ENCODE measurements at places on chromosomes 12 and 14.

DNA sequence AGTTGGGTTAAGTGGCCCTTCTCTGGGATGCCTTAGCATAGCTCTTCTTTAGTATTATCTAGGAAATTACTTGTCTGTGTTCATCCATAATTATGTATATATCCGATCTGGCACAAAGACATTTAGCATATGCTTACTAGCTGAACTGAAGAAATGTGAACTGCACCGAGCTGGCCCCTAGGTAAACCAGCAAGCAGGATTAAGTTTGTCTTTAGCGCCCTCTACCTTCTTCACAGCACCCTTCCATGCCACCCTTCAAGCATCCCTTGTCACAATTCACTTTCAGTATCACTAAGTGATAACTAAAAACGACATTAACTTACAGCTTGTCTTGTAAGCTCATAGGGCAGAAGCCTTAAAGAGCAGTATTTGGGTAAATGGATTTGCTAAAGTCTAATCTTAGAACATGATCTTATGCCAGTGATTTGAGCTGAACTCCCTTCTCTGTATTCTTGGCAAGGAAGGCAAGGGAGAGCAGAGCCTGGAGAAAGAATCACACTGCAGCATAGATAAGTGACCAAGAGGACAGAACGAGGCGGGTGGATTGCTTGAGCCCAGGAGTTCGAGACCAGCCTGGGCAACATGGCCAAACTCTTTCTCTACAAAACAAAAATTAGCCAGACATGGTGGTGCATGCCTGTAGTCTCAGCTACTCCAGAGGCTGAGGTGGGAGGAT, 2.6 kb upstream of the HAL start:
- peak; percentile 10 for DNase-seq

DNA sequence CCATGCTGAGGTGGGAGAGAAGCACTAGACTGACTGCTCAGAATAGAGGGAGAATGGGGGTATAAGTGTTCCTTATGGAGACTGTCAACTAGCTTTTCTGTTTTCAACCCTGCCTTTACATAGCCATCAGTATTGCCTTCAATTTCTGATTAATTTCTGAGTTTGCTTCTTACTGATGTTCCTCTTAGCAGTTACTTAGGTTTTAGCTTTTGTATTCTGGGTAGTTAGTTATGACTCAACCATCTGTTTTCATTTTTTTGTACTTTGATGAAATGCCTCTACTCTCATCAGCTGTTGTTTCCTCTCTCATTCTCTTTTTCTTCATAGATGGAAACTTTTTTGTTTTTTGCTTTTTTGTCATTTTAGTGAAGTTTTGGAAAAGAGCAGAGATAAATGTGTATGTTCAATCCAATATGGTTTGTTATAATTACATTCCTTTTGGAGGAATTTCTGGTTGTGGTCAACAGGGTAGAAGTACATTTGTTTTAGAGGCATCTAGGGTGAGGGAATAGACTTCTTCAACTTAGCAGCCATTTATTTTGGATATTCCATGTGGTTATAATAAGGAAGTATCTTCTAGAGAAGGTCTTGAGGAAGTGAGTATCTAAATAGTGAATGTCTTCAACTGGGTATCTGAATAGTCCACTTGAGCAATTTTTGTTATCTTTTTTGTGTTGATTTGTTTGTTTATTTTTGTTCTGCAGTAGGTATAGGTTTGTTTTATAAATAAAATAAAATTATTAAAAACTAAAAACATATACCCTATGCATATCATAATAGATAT, 29.6 kb downstream of the PMCH start:
- no peak for DNase-seq

GRCh38 chr14:31360919-31361662, 59.3 kb downstream of the HEATR5A start:
- DNase-seq, result no peak

- DNase-seq, result no peak
These were observed 173.7 kb downstream of the RBM19 start for GRCh38 chr12:113792450-113792849.

DNA sequence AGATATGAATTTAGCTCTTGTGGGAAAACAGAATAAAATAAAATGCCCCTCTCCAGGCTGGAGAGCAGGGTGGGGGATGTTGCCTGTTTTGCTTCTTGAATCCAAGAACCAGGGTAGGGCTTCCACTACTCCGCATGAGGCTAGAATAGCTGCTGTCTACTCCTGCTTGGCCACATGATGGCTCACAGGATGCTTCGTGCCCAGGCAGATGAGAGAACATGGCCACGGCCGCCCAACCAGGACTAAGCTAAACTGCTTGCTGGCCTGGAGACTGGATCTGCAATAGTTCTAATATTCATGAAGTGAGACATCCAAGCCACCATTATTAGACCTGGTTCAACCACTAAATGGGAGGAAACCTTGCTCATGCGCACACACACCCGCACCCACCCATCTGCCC, 122.2 kb upstream of the METAP2 start:
- no peak for DNase-seq

- DNase-seq, result no peak
These were observed 1.2 kb upstream of the COX14 start for GRCh38 chr12:50110762-50111351.

DNA sequence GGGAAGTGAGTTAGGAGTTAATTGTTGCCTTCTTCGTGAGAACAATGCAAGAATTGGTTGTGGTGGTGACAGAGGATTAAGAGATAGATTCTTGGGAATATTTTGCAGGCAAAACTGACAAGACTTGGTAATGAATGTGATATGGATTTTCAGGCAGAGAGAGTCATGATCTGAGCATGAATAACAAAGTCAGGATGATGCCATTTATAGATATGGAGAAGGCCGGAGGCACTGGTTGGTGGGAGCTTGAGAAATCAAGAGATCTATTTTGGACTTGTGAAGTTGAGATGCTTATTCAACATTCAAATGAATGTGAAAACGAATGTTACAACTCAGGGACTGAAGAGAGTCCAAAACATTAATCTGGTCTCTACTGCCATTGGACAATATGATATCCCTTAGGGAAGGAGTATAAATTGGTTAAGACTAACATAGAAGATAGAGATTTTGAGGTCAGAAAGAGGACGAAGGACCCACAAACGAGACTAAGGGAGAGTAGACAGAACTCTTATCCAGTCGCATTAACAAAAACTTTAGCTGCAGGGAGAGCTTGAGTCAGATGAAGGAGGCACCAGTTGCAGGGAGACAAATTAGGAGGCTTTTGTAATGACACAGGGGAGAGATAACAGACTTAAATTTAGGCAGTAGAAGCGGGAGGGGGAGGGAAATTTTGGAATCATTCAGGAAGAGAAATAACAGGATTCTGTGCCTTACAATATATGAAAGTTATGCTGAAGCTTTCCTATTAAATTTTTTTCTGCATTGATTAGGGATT, 1090.6 kb downstream of the GALC start:
- DNase-seq, result no peak

- DNase-seq, result no peak
These were observed 63.4 kb upstream of the KITLG start for GRCh38 chr12:88643685-88644084.

DNA sequence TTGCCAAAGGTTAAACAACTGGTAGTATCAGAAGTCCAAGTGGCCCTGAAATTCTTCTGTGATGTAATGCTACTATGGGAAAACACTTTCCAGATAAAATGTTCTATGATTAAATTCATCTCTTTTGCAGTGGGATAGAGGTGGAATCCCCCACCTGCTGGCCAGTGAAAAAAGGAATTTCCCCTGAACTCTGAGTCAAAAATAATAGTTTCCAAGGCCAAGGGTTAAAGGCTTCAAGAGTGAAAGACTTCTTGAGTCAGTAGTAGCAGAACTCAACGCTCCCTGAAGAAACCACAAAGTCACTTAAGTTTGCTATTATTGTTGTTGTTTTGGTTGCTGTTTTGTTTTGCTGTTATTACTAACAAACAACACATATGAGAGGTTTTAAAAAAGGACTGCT, 330.8 kb downstream of the SOX5 start:
- no peak for DNase-seq

- no peak for DNase-seq
These were observed 1.7 kb upstream of the EIF5 start for GRCh38 chr14:103332143-103332919.

DNA sequence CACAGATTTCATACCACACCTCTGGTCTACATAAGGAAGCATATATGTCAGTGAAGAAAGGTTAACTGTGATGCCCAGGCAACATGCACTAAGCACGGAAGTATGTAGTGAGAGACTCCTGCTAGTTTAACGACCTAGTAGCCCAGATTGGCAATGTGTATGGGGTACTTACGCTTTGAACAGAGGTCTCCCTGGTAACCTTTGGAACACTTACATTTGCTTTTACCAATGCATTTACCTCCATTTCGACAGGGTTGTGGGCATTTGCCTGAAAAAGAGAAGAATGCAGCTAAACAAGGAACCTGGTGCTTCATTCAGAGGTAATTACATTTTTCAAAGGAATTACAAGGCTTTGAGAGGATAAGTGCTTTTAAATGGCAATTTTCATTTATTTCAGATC, 65.2 kb downstream of the WIF1 start:
- DNase-seq, result no peak

- DNase-seq, result no peak
These were observed 17.5 kb upstream of the ATF1 start for GRCh38 chr12:50746431-50746830.

DNA sequence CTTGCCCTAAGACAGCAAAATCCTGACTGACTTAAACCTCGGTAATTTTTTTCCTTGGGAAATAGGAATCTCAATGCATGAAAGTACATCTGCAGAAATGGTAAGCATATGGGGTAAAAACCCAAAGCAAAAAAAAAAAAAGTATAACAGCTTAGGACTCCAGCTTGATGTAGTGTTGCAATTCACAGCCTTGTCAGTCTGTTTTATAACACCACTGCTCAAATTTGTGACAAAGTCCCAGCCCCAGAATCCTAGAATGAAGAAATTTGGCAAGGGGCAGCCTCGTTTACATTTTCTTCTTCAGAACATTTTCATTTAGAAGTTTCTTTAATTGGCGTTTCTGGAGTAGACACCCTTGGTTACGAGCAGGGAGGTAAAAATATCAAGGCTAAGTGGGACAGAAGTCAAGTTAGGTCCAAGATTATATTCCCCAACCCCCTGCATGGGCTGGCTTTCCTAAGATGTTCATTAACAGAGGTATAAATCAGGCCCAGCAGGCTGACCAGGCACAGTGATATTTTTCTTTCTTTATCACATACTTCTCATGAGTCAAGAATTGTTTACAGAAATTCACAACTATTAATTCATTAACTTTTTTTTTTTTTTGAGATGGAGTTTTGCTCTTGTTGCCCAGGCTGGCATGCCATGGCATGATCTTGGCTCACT, 424.0 kb downstream of the RMST start:
- no peak for DNase-seq

- DNase-seq, result peak; percentile 6
These were observed 146.6 kb downstream of the STXBP6 start for GRCh38 chr14:24903337-24903736.

DNA sequence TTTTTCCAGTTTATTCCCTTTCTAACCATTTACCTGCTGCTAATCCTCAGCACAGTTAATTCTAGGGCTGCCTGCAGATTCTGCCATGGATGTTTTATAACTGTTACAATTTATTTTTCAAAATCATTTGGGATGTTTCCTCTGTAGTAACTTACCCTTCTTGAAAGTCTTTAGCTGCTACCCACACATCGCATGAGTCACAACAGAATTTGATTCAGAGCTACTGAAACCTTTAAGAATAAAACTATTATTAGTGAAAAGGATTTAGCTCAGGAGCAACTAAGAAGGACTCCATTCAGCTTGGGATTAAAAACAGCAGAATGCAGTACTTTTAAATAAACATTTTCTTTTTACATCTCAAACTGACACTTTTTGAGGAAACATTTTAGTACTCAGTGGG, 41.7 kb upstream of the RGS6 start:
- DNase-seq, result no peak

DNA sequence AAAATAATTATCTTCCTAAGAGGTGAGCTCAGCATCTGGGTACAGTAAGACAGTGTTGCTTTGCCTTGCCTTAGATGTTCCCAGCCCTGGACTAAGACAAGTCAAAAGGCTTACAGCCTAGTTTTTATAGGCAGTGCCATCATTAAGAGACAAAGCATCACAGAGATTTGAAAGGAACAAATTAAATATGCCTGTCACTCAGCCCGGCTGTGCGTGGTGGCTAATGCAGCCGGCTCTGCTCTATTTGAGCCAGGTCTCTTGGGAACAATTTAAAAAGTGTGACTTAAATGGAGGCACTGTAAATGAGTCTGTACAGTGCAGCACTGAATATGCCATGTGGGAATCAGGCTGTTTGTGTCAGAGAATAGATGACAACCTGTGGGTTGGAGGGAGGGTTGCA, 1687.4 kb upstream of the FLRT2 start:
- no peak for DNase-seq

DNA sequence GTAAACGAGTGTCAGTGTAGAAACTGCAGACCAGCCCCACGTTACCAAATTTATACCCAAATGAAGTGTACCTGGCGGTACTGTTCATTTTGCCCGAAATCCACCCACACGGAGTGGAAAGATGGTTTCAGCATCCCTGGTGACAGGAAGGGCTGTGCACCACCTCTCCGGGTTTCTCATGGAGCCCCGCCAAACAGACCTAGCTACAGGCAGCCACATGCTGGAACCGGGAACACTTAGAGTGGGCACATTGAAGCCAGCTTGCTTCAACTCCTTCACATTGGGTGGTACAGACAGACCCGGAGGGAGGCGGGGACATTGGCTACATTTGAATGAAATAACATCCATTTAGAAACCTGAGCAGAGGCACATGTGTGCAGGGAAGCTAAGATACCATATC, 84.4 kb downstream of the PPP2R5C start:
- no peak for DNase-seq

DNA sequence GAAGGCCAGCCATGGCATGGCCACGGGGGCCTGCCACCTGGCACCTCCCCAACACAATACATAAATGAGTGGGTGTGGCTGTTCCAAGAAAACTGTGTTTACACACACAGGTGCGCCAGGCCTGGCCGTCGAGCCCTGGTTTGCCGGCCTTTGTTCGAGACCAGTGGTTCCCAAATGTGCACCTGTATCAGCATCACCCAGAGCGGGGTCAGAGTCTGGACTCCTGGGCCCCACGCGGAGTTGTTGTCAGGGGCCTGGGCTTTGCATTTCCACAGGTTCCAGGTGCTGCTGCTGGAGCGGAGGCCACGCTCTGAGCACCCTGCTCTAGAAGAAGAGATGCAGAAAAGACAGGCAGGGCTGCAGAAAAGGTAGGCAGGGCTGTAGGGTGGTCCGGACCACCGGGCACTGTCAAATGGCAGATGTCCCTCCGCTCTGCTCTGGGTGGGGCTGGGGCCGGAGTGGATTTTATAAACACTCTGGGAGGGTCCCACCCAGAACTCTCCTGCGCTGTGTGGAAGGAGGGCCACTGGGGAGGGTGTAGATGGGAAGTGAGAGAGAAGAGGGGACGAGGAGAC, 4.2 kb upstream of the ASPG start:
- DNase-seq, result no peak

DNA sequence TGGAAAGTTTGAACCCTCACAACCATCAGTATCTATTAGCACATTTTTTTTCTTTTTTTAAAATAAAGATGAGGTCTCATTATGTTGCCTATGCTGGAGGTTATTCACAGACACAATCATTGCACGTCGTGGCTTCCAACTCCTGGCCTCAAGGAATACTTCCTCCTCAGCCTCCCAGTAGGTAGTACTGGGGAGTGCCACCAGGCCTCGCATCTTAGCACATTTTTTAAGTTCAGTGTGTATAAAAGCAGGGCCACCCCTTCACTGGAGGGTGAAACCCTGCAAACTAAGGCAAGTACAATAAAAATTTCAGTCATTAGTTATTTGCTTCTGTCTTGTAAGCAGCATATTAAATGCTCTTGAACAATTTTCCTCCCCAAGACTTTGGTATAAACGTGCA, 114.2 kb upstream of the SINHCAF start:
- no peak for DNase-seq
